ENCODE measurements at places on chromosomes 5 and 9.

- no peak for DNase-seq
These were observed 665.5 kb upstream of the ZNF608 start for GRCh38 chr5:125411744-125412560.

DNA sequence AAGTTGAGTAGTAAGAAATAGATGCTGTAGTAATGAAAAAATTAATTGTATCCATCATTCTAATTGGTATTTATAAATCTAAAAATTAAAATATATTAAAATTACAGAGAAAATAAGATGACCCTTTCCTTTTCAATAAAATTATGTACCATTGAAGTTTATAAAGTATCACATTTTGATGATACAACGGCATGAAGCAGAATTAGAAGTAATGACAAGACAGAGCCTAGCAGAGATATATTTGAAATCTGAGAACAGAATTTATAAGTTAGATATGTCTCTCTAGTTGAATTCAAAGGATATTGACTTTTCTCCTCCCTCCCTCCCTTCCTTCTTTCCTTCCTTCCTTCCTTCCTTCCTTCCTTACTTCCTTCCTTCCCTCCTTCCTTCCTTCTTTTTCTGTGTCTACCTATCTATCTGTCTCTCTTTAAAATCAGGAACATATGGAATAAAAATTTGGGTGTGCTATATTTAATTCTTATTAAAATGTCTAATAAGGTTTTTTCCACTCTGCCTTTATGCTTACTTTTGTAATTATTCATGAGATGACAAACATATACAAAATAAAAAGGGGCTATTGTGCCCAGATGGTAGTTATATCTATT is 258.5 kb upstream of the CD180 start:
- DNase-seq, result no peak

DNA sequence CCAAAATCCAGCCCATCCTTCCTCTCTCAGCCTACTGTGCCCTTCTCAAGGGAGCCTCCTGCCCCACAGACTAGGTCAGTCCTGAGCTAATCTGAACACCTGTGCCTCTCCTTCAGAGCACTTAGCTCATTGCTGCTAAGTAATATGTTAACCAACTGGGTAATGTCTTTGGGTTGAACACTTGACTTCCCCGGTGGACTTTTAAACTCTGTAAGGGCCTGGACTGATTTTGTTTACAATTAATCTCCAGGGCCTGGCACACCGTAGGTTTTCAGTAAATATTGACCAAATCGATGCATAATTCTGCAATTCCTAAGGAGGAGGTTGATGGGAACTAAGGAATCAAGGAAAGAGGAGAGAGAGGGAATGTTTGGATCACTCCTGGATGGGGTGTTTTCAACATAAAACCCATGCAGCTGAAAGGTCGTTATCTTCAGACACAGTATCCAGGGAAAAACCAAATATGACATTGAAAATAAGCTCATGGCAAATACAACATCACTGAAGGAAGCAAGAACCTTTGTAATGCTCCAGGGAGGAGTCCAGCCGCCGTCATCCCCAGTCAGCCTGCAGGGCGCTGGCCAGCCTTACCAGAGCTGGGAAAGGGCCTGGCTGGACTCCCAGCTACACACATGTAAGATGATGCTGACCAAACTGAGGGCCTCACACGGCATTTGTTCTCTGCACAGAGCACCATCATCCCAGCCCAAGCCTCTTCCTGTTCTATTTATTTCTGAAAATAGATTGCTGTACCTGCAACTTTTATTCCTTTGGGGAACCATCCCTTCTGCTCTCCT is 166.3 kb downstream of the C5orf15 start:
- DNase-seq, result no peak

DNA sequence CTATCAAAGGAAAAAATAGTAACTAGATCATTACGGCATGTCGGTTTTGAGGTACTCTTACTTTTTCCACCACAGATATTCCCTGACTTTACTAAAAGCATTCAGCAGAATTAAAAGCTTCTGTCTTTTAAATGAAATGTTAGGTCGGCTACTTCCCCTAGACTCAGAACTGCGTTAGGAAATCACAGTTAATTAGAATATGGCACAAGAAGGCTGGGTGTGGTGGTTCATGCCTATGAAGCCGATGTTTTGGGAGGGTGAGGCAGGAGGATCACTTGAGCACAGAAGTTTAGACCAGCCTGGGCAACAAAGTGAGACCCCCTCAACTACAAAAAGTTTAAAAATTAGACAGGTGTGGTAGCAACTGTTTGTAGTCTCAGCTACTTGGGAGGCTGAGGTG is 24.4 kb downstream of the CEMIP2 start:
- no peak for DNase-seq

All from CD4-positive, alpha-beta T cell treated with Interleukin-15 for 4 hours (primary cell).